ENCODE measurements at places on chromosomes 7 and 10. TPM values are rescaled to one million over a fixed set of nuclear protein-coding genes. Genes with fewer than 3 reads are reported as not detected.

- DNase-seq, result no peak
These were observed 4.8 kb downstream of the NUB1 start for GRCh38 chr7:151346470-151346769.

DNA sequence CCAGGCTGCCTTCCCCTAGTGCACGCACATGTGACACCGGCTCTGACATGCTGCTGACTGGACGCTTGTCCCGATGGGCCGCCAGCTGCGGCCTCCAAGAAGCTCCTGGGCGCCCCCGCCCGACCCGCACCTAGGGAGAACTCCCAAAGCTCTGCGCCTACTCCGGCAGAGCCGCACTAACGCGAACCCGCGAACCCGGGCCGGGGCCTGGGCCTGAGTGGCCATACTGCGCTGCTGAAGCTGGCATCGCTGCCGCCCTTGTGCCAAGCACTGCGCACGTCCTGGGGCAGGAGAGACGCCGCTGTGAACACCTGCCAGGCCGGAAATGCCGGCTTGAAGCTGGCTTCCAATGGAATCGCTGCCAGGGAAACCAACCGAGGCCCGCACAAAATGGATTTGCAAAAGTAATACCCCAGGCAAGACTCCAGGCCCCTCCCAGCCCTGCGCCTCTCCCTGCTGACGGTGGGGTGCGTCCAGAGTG, 85.1 kb downstream of the WASHC2A start:
- DNase-seq, result no peak

- DNase-seq, result no peak
These were observed 463.8 kb downstream of the KCNMA1 start for GRCh38 chr10:77173615-77174461.

DNA sequence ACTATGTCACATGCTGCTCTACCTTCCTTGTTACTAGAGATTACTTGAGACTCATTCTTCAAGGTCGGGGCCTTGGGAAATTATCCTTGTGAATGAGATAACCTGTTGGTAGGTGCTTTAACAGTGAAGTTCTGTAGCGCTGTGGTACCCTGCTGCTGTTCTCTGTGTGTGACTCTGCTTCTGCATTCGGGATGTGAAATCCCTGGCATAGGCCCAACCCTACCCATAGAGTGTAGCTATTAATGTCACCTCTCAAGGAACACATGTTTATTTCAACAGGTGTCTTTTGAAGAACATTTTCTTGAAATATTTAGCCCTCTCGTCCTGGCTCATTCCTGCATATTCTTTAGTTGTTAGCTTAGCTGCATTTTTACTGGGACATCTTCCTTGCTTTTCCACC, 41.8 kb upstream of the TMEM236 start:
- DNase-seq, result no peak

DNA sequence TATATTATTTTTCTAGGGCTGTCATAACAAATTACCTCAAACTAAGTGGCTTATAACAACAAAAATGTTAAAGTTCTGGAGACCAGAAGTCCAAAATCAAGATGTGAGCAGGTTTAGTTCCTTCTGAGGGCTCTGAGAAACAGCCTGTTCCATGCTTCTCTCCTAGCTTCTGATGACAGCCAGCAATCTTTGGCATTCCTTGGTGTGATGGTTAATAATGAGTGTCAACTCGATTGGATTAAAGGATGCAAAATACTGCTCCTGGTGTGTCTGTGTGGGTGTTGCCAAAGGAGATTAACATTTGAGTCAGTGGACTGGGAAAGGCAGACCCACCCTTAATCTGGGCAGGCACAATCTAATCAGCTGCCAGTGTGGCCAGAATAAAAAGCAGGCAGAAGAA, 26.3 kb upstream of the TNKS2 start:
- DNase-seq, result no peak

DNA sequence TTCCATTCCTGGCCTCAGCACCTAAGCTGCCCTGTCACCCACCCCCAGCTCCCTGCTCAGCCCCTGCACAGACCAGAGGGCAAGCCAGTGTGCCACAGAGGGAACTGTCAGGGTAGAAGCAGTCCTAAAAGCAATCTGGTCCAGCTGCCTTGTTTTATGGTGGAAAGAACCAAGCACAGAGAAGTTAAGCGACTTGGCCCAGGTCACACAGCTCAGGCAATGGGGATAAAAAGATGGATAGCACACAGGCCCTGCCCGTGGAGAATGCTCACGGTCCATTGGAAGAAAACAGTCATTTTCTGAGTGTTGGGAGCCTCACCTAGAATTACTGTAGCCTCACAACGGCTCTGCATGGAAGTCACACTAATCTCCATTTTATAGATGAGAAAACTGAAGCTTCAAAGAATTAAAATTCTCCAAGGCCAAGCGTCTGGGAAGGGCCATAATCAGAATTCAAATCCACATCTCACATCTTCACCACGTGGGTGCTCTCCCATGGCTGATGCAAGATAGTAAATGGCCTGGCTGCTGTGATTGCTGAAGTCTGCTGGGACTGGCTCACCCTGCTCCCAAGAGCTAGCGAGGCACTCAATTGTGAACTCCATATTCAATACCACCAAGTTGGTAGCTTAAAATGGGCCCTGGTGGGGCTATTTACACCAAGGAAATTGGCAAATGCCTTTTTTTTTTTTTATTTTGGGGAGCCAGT, 26.8 kb downstream of the C10orf105 start:
- no peak for DNase-seq

- no peak for DNase-seq
These were observed 35.2 kb downstream of the CCDC71L start for GRCh38 chr7:106625678-106626301.

GRCh38 chr10:72223743-72224101, 7.6 kb upstream of the ASCC1 start:
- no peak for DNase-seq

GRCh38 chr10:117242463-117242832, 1.5 kb downstream of the SLC18A2 start:
- no peak for DNase-seq

DNA sequence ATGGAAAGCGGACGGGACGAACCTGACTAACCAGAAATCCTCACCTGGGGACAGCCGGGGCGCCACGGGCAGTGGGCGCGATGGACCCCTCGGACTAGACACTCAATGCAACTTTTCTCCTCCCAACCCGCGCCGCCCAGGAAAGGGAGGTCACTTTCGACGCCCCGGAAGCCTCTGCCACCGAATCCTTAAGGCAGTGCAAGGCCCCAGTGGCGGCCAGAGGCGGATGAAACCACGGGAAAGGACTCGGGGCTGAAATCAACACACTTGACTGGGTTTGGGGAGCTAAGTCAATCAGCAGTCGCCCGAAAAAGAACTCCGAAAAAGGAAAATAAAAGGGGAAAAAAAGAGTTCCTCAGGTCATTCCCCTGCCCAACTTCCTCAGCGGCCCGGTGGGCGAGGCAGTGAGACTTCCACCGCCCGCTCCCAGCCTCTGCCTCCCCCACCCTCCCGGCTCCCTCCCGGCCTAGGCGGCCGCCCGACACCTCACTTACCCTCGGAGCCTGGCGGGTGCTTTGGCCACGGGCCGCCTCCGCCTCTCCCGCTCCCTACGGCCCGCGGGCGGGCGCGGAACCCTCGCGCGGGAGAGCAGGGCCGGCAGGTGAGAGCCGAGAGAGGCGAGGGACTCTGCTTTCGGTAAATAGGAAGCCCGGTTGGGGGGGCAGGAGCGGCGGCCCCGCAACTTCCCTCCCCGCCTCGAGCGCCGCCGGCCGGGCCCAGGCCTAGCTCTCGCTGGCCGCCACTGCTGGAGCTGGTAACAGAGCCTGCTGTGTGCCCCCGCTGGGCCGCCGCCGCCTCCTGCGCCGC, 518 bp downstream of the WAPL start:
- peak; percentile 35 for DNase-seq

DNA sequence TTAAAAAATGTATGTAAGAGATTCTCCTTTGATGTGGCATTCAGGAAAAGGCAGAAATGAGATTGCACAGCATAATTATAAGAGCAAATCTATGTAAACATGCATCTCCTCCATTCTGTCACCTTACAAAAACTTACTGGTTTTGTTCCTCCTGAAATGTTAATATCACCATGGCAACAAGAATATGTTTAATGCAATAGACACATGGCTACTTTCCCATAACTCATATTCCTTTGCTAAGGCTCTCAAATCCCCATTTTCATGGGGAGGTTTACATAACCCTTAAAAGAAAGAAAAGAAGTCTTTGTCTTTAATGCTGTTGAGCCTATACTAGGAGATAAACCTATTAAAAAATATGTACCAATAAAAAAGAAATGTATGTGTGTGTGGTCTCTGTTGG, 136.2 kb downstream of the ANK3 start:
- DNase-seq, result no peak

GRCh38 chr7:77524731-77525130, 12.4 kb upstream of the PTPN12 start:
- DNase-seq, result no peak

- DNase-seq, result no peak
These were observed 13.3 kb upstream of the CELF2 start for GRCh38 chr10:11004144-11005077.

GRCh38 chr7:128869138-128869943, 6.7 kb downstream of the ATP6V1F start:
- peak; percentile 44 for DNase-seq

DNA sequence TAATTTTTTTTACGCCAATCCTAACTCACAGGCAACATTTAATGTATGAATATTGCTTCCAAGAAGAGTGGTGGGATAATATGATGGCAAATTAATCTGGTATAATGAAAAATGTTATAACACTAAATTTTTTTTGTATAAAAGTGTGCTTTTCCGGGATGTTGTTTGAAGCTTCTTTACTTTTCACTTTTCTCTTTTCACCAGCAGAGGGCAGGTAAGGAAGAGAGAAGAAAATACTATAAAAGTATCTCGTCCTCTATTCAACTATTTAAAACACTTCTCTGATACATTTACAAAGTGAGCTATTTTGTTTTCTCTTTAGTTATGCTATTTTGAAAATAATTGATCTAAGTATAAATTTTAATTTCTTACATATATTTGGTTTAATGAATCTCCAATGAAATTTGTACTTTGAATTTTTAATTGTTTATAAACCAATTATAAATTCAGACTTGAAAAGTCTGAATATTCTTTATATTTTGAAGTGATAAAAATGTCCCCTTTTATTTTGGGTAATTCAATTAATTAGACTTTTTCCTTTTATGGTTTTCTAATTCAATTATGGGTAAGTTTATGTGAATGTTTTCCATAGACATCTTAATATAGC, 20.7 kb upstream of the CFTR start:
- DNase-seq, result peak; percentile 61

Gene ASB13
- 38.5 TPM for total RNA-seq

Gene GRID2IP
- 3.2 TPM for total RNA-seq

Gene HOXA4
- 1.1 TPM for total RNA-seq

Gene CADPS2
- total RNA-seq, result under 0.01 TPM

Gene GIMAP6
- total RNA-seq, result 67.1 TPM

Gene HGF
- total RNA-seq, result 9.4 TPM

Gene TMEM213
- total RNA-seq, result not detected

Data from hematopoietic multipotent progenitor cell (in vitro differentiated cells).